ENCODE measurements at places on chromosomes 13 and 19.

DNA sequence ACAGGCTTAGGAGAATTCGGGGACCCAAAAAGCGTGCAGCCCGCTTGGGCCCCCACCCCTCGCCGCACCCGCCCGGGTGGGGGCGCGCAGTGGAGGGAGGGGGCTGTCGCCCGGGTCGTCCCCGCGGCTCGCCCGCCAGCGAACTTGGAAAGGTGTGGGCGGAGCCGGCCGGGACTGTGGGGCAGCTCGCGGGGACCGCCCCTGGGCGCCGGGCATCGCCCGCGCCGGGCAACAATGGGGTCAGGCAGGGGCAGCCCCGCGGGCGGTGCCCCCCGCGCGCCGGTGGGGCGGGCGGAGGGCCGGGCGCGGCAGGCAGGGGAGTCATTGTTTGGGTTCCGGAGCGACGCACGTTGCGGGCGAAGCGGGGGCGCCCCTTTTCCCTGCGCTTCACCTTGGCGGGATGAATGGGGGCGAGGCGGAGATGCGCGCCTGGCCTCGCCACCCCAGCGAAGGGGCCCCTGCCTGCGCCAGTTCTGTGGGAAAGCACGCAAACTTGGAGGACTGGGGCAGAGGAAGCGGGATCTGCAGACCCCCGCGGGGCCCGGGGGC, 647 bp upstream of the KLF12 start:
- peak; percentile 31 for DNase-seq

GRCh38 chr19:14978161-14978776, 1.4 kb downstream of the SLC1A6 start:
- no peak for DNase-seq

DNA sequence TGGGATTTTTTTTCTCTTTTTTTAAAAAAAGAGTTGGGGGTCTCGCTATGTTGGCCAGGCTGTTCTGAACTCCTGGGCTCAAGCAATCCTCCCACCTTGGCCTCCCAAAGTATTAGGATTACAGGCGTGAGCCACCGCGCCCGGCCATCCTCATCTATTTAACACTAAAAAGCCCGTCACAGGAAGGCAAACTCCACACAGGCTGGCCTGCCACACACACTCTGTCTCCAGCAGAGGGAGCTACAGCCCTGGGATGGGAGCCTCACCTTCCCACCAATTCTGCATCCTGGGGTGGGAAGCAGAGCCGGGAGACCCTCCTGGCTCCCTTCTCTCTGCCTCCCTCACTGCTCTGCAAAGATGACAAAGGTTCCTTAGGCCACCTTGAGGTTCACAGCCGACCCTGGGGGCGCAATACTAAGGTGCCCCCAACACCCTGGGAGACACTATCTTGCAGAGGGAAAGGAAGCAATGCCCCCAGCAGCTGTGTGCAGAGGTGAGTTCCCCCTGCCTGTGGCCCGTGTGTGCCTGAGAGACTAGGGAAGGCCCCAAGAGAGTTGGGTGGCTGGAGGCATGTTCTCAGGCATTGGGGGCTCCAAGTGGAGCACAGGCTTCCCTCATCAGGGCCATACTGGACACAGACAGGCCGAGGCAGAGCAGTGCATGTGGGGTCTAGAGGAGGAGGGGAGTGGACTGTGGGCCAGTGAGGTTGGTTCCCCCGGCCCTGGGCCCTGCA, 27.4 kb upstream of the TIMM44 start:
- no peak for DNase-seq

- DNase-seq = no peak
Observed at GRCh38 chr13:28251466-28251865, 113.1 kb downstream of the PAN3 start.

- DNase-seq = no peak
Observed at GRCh38 chr13:42649831-42650230, 75.9 kb downstream of the TNFSF11 start.

DNA sequence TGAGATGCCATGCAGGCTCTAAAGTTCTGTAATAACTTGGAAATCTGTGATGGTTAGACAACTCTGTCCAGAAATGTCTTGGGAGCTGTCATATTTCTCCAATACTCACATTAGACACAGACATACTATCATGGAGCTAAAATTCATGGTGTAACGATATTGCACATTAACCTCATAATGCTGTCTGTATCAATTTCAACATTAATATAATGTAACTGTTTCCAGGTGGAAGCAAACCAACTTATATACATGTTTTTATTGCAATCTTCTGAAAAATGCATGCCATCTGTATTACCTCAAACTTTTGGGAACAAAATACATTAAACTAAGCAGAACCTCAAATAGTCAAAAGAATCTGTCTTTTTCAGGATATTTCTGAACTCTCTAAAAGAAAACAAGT, 14.7 kb upstream of the SPART start:
- no peak for DNase-seq

DNA sequence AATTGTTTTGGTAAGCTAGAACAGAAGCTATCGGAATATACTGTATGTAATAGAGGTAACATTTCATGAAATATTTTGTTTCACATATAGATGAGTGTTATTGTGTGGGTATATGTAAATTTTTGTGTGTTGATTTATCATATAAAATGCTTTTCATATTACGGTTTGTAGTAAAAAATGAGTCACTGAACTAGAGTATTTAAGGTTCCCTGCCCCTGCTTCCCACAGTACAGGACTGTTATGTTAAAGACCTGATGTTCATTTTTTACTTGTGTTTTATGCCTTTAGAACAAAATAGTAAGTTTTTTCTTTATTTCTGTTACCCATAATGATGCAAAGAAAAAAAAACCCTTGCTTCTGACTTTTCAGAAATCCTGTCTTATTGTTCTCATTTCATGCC, 243.4 kb downstream of the ENOX1 start:
- no peak for DNase-seq

DNA sequence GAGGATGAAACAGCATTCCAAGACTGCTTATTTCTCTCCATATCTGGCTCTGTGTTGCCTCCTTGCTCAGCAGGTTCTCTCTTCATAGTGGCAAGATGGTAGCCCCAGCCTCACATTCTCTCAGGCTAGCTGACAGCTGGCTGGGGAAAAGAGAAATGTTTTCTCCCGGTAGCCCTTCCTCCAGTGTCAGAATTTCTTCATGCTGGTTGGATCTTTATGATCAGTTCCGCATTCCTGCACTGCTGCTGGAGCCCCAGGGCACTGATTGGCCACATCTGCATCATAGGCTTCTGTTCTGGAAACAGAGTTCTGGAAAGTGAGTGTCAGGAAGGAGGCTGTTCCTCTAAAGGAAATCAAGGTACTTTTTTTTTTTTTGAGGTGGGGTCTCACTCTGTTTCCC, 24.6 kb downstream of the POP4 start:
- no peak for DNase-seq

GRCh38 chr13:99639126-99639525, 137.9 kb downstream of the TM9SF2 start:
- DNase-seq = no peak

DNA sequence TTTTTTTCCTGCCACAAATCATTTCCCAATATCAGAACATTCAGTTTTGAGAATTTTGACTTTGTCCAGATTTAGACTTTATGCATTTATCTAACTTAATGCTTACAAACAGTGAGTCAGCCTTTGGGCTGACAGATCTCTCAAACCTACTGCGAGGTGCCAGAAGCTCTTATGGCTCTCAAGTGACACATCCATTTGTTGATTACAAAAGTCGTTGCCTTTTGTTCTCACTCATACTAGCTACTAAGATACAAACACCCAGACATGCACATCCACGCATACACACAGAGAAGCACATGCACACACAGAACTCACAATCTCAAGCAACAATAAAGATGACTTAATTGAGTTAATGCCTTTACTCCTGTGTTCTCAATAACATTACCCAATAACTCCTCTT, 1147.5 kb downstream of the DIAPH3 start:
- DNase-seq = no peak

GRCh38 chr13:42420304-42420703, 148.4 kb downstream of the AKAP11 start:
- no peak for DNase-seq

GRCh38 chr19:7415857-7416371, 67.2 kb downstream of the ARHGEF18 start:
- no peak for DNase-seq

- no peak for DNase-seq
Observed at GRCh38 chr13:95083758-95084157, 217.5 kb downstream of the ABCC4 start.

- no peak for DNase-seq
Observed at GRCh38 chr13:110687736-110688135, 18.2 kb downstream of the CARS2 start.

DNA sequence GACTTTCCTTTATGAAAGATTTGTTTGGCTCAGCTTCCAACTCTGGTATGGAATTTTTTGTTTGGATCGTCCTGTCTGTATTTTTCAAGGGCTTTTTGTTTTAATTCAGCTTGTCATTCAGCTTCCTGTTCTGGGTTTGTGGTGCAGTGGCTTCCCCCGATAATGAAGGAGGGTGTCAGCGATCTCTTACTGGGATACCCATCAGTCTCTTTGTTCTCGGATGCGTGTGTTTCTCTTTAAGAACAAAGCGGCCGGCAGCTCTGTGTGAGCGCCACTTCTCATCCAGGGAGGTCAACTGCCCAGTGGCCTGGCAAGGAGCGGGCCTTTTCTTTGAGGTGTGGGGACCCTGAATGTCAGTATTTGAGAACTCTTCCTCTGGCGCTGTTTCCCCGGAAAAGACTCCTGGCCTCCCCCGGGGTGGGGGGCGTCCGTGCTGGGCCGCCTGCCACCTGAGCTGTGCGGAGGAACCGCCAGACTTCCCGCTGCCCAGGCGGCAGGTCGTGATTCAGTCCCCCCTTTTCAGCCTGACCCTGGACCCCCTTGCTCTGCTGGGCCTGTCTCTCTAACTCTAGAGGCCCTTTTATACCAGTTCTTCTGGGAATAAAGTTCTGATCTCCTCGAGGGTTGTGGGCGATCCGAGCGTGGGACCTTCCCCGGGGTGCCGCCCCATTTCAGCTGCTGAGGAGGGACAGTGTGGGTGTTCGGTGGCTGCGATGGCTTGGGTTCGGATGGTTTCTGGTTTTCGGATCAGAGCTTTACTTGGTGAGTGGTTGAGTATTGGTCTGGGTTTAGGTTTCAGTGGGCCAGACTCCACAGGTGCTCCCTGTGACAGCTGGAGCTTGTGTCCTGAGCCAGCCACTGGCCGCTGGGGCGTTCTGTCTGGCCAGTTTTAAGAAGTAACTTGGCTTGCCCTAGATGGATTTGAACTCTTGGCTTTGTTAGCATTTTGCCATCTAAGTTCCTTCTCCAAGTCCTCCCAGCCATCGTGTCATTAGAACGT, 3.4 kb downstream of the SF3A2 start:
- no peak for DNase-seq

DNA sequence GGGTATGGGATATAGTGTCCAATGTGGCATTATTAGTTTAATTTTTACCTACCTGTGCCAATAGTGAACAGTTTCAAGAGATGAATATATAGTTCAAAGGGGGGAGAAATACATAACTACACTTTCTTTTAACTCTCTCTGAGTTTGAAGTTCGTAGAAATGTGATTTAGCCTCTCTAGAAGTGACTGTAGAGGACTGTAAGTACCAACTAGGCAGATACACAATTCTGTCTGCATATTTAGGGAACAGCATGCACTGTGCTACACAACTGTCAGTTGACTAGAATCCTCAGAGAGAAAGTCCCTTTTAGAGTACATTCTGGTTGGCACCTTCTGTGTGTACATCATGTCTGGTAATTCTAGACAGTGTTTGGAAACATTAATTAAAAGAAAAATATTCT, 17.5 kb upstream of the ZNF90 start:
- DNase-seq = no peak

- DNase-seq = no peak
Observed at GRCh38 chr19:12938779-12939601, 581 bp downstream of the CALR start.

GRCh38 chr19:11639602-11640471, 42.6 kb downstream of the ZNF627 start:
- DNase-seq = peak; percentile 80

- peak; percentile 53 for DNase-seq
Observed at GRCh38 chr19:4914736-4915501, 5.6 kb downstream of the UHRF1 start.

DNA sequence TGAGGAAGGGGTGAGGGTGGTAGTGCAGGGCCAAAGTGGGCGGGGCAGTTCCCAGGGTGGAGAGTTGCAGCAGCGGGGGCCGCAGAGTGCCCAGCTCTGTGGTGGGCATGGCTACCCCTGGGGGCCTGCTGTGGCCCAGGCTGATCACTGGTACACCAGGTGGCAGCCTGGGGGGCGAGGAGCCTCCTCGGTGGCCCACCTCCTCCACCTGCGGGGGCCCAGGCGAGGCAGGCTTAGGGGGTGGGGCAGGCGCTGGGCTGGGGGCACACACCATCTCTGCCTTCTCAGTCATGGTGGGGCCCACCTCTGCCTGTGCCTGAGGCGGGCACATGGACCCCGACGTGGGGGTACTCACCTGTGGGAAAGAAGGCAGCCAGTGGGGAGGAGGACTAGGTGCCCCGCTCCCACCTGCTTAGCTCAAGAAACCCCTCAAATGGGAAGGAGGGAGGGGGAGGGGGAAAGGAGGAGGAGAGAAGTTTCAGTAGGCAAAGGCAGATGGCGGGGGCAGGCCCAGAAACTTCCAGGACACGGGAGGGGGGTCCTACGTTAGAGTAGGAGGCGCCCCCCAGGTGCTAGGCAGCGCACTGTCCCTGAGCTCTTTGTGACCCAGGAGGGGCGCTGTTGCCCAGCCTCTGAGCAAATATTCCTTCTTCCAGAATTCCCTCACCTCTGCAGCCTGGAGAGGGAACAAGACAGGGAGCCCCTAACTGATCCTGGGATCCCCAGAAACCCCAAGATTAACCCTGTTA, 1.6 kb downstream of the LYL1 start:
- DNase-seq = no peak

DNA sequence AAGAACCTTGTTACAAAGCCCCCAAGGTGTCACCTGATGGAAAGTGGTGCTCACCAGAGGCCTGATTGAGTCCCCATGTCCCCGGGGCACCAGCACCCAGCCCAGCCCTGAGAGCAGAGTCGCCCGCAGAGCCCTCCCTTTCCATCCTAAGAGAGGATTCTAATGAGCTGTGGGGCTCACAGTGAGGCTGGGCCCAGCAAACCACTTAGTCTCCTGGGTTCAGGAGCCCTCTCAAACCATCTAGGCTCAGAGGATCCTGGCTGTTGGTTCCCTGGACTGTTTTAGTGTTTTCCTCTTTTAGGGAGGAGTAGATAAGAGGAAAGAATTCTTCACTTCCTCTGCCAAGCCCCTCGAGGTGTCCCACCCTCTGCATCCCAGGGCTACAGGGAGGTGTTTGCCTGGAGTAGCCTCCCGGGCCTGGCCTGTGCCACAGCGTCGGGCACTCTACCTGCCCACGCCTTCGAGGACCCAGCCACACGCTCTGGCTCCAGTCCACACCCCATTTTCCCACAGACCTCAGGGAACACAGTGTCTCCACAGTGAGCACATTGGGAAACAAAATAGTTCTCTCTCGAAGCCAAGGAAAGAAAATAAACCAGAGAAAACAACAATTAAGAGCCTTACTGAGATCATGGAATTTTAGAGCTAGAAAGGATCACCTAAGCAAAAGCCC, 34.4 kb downstream of the DHRS12 start:
- DNase-seq = no peak

GRCh38 chr13:94464771-94465170, 14.7 kb downstream of the DCT start:
- DNase-seq = no peak

- no peak for DNase-seq
Observed at GRCh38 chr13:95115525-95115924, 185.7 kb downstream of the ABCC4 start.

GRCh38 chr13:66557357-66557756, 672.8 kb downstream of the PCDH9 start:
- no peak for DNase-seq

Measured in stimulated activated CD8-positive, alpha-beta memory T cell treated with anti-CD3 and anti-CD28 coated beads, Interleukin-2, amount 100 ng/mL, for 1 hour (primary cell).